PC-3 (cell line): ENCODE measurements at places on chromosomes 2 and 18. TPM values are rescaled to one million over a fixed set of nuclear protein-coding genes. Genes with fewer than 3 reads are reported as not detected.

DNA sequence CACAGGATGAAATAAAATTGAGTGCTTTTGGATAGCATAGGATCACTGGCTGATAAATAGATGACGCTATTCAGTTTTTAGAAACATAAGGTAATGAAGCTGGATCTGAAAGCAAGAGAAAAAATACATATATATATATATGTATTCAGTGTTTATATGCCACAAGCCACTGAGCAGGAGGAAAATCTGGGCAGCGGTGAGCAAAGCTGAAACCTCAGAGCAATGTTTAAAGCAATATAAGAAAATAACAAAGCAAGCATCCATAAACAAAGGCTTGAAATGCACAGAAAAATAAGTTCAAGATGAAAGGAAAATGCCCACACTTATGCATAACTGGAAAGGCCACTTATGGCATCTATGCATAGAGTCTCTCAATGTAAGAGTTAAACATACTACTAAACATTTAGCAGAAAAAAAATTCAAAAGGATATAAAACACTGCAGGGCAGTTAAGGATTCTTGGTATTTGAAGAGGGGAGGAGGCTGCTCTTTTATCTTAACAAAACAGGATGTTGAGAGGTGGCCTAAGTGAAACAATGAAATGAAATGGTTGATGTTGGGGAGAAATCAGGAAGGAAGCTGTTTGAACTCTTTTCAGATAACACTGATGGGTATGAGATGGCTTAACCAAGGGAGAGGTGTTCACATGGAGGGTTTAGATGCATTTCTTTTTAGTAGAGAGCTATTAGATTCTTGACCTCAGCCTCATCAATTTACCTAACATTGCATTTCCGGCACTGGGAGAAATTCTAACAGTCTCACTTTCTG lies 129.1 kb downstream of the ARHGAP15 start:
- H3K36me3 ChIP-seq: no peaks in the 10 kb centered on the region
- H3K4me3 ChIP-seq: no peak overlapping the region
- H3K4me1 ChIP-seq: no peaks in the 10 kb centered on the region
- H3K27ac ChIP-seq: no peak overlapping the region
- DNase-seq: no peak
- peaks cover 28% of the 10 kb centered on the region for H3K27me3 ChIP-seq

GRCh38 chr2:120851116-120851773 lies 115.6 kb downstream of the GLI2 start:
- no peak for DNase-seq
- H3K27ac ChIP-seq: no peak overlapping the region
- no peaks in the 10 kb centered on the region for H3K36me3 ChIP-seq
- no peaks in the 10 kb centered on the region for H3K4me1 ChIP-seq
- no peak overlapping the region for H3K4me3 ChIP-seq
- no peaks in the 10 kb centered on the region for H3K27me3 ChIP-seq

GRCh38 chr18:10060469-10060782 lies 146.6 kb downstream of the VAPA start:
- no peaks in the 10 kb centered on the region for H3K36me3 ChIP-seq
- H3K27me3 ChIP-seq: peaks cover 12% of the 10 kb centered on the region; the same call in 1 of the 2 replicates
- H3K4me1 ChIP-seq: peaks cover 21% of the 10 kb centered on the region
- no peak overlapping the region for H3K4me3 ChIP-seq
- no peak overlapping the region for H3K27ac ChIP-seq

DNA sequence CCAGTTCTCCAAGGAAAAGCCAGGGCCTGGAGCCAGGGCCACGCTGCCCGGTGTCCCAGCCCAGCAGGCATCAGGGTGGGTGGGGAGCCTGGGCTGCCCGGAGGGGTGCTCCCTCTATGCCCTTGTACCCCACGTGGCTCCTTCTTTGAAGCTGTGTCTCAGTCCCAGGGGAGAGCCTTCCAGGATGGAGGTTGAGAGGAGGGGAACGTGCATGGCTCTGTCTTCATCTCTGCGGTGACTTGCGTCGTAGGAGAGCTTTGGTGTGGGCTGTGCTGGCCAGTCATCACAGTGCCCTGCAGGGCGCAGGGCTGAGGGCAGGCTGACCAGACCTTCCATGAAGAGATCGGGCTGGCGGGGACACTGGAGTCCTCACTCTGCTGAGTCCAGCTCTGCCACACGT lies 197.2 kb downstream of the LDLRAD4 start:
- no peak overlapping the region for H3K4me3 ChIP-seq
- no peak overlapping the region for H3K27ac ChIP-seq
- no peak for DNase-seq
- peaks cover 5% of the 10 kb centered on the region; the same call in 1 of the 2 replicates for H3K4me1 ChIP-seq

GRCh38 chr2:7094231-7094741 lies 177.1 kb downstream of the RNF144A start:
- no peaks in the 10 kb centered on the region; the same call in 1 of the 2 replicates for H3K4me1 ChIP-seq
- DNase-seq: no peak

- H3K4me1 ChIP-seq: peaks cover 68% of the 10 kb centered on the region
- H3K4me3 ChIP-seq: peak overlapping the region; percentile 49; the same call in 1 of the 2 replicates
- no peaks in the 10 kb centered on the region for H3K27me3 ChIP-seq
- peak overlapping the region; percentile 93 for H3K27ac ChIP-seq
Measured at GRCh38 chr2:27954771-27955383, 64.3 kb downstream of the BABAM2 start.

- no peaks in the 10 kb centered on the region for H3K36me3 ChIP-seq
- no peak for DNase-seq
- H3K4me3 ChIP-seq: no peak overlapping the region
Measured at GRCh38 chr2:26892133-26892532, 44.2 kb downstream of the DPYSL5 start.

DNA sequence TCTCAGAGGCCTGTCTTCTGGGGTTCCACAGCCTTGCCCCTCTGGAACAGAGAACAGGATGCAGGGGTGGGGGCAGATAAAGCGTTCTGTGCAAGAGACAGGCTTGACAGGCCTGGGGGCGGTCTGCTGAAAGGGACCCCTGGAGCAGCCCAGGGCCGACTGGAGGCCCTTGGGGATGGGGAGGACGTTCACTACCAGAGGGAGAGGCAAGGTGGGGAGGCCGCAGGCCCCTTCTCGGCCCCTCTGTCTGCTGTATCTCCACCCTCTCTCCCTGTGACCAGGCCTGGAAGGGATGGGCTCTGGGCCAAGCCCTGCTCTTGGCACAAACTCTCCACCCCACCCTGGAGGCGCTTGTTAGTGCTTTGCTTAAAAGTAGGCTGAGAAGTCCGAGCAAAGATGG lies 27.3 kb upstream of the INHBB start:
- no peak for DNase-seq
- H3K27ac ChIP-seq: no peak overlapping the region
- no peaks in the 10 kb centered on the region for H3K27me3 ChIP-seq
- H3K4me3 ChIP-seq: no peak overlapping the region
- H3K36me3 ChIP-seq: no peaks in the 10 kb centered on the region

BMP10 gene
- total RNA-seq: not detected in 2 replicates

TSPYL6 gene
- total RNA-seq: not detected in 2 replicates

MSH6 gene
- 45.5 and 84.9 TPM in 2 replicates for total RNA-seq
